ENCODE measurements at places on chromosomes 13 and 19.

- no peak for DNase-seq
Observed at GRCh38 chr19:46610413-46610775, 9.3 kb downstream of the CALM3 start.

DNA sequence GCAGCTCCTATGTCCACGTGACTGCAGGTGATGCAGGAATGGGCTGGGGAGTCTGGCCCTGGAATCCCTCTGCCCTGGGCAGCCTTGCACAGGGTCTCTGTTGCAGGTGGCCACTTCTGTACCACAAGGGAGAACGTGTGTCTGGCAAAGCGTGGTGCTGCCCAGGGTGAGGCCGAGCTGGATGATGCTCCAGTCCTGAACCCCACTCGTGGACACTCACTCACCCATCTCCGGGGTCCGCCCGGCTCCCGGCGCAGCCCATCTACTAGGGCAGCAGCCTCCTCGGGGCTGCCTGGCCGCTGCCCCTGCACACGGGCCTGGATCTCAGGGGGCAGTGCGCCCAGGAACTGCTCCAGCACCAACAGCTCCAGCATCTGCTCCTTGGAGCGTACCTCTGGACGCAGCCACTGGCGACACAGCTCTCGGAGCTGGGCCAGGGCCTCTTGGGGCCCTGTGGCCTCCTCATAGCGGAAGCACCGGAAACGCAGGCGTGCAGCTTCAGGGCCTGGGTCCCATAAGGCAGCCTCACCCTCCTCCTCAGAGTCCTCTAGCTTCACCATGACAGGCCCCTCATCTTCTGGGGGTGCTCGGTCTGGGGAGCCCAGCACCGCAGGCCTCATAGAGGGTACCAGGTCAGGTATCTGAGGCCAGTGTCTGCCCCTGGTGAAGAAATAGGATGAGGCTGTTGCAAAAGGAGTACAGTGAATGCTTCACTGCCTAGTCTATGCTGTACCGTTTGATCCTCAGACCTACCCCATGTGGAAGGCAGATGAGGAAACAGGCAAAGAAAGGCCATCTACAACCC, 2.2 kb downstream of the MZF1 start:
- DNase-seq, result no peak

GRCh38 chr19:10083911-10084310, 2.2 kb upstream of the SHFL start:
- DNase-seq, result no peak

GRCh38 chr19:19595171-19595701, 23.3 kb downstream of the PBX4 start:
- DNase-seq, result no peak

GRCh38 chr19:28737021-28737895, 475.7 kb downstream of the UQCRFS1 start:
- DNase-seq, result peak; percentile 3

DNA sequence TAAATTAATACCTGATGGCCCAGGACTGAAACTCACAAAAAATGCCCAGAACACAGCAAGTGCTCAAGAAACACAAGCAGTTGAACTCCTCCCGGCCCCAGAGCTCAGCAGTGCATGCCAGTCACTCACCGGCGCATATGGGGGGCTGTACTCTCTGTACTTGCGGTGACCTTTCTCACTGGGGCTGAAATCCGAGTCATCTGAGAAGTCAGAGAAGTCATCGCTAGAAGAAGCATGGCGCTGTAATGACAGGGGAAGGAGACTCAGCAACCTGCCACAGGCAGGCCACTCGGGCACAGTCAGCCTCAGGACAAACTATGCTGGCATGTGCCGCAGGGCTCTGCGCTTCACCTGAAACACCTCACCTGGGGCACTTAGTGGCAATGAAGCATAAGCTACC, 19.7 kb downstream of the ZC3H4 start:
- no peak for DNase-seq

DNA sequence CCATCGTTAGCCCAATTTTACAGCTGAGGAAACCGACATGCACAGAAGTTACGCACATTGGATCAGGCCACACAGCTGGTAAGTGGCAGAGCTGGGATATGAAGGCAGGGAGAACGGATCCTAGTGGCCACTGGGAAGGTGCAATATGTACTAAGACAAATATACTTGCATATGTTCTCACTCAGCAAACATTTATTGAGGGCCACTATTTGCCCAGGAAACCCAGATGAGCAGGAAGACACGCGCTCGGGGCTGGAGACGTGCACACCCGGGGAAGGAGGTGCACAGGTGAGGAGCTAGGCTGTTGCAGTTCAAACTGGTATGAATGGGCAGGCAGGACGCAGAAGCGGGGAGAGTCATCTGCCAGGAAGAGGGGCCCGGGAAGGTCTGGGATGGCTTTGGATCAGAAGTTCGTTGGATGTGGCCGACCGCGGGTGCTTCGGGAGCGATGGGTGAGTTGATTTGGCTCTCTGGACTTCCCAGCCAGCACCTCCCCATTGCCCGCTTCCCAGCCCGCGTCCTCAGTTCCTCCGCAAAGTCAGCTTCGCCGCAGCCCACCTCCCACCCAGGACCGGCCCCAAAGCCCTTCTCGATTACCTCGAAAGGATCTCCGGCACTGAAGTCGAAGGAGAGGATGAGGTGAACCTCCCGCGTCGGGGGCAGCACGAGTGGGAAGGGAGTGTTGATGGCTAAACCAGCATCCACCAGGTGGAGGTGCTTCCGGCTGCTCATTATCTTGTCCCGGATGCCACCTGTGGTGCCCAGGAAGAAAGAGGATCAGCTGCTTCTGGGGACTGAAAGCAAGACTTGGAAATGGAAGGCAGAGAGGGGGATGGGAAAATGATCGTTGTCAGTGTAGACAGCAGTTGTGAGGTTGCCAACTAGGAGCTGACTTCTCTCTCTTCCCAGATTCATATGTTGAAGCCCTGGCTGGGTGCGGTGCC, 17.8 kb upstream of the CABP5 start:
- DNase-seq, result no peak

GRCh38 chr19:55901369-55902079, 30.6 kb downstream of the NLRP13 start:
- DNase-seq, result no peak

DNA sequence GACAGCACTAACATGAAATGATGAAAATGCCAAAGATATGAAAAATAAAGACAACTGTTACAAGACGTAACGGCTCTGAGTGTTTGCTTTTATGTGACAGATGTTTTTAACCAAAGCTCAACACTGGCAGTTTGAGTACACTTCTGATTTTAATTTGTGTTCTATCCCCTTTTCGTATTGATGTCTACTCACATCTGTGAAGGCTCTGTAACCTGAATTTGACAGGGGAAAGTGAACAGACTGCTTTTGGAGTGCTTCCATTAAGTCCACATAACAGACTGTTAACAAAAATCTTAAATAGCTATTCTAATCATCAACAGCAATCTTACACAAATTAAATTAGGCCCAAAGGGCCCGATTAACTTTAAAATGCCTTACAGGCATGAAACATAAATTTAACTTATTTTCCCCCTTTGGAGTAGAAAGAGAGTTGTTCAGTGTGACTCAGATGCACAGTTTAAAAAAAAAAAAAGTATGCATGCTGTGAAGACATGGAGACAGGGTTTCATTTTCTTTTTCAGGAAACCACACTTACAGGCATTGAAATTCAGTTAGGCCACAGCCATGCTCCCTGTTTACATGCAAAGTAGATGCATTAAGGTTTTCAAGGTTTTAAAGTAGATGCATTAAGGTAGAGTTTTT, 16.3 kb upstream of the RNASEH2B start:
- DNase-seq, result no peak

DNA sequence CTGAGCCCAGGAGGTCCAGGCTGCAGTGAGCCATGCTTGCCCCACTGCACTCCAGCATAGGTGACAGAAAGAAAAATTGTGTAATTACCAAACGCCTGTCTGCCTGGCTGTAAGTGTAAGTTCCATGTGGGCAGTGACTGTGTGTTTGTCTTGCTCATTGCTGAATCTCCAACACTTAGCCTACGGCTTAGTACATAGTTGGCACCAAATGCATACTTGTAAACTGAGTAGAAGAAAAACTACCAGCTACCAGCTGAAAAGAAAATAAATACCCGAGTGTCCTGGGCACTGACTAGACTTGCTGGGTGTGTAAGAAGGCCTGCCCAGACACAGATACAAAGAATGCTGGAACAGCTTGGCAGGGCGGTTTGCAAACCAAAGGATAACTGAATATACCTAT, 2.7 kb upstream of the CEBPG start:
- DNase-seq, result no peak

DNA sequence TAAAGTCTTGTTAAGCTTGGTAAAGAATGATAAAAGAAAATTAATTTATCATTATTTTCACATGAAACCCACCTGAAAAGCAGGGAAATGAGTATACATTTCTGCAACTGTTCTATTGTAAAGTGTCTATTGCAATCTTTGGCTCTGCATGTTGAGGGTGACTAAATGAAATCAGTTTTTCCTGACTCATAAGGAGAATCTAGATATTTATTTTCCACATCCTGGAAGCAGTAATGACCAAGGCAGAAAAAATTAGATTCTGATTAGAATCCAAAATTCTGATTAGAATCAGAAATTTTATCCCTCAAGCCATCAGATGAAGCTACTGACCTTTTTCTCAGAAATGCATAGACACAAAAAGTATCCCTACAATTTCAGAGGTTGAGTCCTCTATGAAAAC, 178.4 kb downstream of the MYO16 start:
- DNase-seq, result no peak

DNA sequence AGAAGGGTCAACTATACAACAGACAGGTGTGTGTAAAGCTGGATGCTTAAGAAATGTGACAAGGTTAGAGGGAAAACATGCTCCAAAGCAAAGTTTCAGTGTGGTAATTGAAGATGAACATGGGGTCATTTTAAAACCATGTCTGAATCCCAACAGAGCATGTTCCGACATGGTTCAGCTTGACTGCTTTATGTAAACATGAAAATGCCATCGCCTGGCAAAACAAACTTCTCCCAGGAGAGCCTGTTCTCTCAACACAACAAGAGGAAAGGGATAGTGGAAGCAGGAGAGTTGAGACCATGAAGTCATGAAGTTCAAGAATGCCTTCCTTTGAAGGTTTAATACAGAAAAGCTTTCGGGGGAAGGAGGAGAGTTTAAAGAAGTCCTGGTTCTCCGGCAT, 85.8 kb downstream of the EPSTI1 start:
- no peak for DNase-seq

DNA sequence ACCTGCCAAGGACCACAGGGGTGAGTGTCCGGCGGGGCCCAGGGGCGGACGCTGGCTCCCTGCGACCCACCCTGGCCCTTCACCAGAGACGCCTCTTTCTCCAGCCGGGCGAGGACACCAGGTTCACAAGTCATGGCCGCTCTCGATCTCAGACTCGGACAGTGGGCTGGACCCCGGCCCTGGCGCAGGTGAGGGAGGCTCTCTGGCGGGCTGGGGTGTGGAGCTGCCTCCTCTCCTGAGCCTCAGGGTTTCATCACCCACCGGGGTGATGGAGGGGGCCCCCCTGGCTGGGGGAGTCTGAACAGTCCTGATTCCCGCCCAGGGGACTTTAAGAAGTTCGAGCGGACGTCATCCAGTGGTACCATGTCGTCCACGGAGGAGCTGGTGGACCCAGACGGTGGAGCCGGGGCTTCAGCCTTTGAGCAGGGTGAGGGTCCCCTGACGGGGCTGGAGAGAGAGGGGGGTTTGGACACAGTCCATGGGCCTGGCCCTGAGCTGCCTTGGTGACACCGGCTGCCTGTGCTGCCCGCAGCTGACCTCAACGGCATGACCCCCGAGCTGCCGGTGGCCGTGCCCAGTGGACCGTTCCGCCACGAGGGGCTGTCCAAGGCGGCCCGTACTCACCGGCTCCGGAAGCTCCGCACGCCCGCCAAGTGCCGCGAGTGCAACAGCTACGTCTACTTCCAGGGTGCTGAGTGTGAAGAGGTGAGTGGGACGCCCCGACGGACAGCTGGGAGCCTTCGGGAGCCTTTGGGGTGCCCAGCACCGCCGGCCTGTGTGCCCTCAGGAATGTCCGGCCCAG, 13.6 kb downstream of the ARHGAP45 start:
- DNase-seq, result no peak

DNA sequence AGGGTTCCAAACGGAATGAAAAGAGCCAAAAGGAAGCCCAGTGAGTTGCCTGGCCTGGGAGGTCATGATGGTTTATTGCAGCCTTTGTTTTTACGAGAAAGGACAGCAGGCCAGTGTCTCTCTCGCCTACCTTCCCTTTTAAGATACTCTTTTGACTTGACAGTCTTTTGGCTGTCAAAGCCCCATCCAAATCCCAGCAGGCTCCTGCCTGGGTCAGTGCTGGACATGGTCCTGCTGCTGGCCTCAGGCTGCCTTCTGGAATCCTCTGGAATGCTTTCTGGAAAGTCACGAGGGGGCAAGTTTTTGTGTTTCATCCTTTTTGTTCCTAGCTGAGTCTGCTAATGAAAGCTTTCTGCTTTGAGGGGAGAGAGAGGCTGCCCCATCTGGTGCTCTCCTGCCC, 444.8 kb downstream of the OLFM4 start:
- DNase-seq, result no peak

- no peak for DNase-seq
Observed at GRCh38 chr19:47124937-47125668, 5.5 kb upstream of the SAE1 start.

DNA sequence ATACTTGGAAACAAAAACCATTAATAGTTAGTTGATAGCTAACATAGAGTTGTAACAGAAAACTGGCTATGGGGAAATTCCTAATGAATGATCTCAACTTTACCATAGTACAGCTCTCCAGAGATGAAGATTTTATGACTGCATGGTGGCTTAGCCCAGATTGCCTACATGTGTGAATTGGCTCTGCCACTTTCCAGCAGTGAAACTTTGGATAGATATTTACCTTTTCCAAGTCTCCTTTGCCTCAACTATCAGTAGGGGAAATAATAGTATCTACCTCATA, 161.1 kb downstream of the LACC1 start:
- peak; percentile 10 for DNase-seq

DNA sequence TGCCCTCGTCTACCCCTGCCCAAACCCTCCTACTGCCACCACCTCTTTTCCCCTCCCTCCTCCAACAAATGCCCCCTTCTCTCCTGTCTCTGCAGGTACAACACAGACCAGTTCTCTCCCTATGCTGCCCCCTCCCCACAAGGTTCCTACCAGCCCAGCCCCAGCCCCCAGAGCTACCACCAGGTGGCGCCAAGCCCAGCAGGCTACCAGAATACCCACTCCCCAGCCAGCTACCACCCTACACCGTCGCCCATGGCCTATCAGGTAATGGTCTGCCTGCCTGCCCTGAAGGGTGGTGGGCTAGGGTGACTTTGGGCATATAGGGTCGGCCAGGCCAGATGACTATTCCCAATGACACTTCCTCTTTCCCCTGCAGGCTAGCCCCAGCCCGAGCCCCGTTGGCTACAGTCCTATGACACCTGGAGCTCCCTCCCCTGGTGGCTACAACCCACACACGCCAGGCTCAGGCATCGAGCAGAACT, 6.5 kb upstream of the TIMM50 start:
- no peak for DNase-seq

DNA sequence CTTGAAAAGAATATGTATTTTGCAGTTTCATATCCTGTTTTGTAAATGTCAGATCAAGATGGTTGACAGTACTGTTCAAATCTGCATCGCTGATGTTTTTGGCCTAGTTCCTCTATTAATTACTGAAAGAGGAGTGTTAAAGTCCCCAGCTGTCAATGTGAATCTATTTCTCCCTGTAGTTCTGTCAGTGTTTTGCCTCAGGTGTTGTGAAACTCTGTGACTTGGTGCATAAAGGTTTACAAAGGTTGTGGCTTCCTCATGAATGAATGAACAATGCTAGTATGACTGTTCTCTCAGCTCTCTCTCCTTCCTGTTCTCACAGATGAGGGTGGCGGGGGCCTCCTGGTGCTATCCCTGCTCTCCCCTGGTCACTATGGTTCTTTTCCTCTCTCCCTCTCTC, 142.4 kb downstream of the MYCBP2 start:
- DNase-seq, result no peak
